ENCODE measurements at places on chromosomes 1 and 21.

DNA sequence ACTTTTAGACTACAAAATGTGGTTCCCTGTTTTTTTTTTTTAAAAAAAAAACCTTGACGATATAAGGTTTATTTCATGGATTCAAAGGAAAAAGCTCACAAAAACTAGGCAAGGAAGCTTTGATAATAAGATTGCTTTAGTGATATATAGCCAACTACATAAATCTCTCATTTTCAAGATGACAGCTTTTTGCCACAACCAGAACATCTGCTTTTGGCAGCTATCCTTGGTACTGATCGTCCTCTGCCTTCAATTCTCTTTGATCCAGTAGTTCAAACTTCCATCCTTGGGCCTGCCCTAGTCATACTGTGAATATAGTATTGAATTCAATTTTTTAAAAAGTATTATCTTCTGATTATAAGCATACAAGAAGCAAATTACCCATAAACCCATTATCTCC lies 72.9 kb upstream of the CD53 start:
- no peak for DNase-seq

GRCh38 chr21:35091496-35091895 lies 42.4 kb upstream of the RUNX1 start:
- no peak for DNase-seq

GRCh38 chr1:172040466-172040865 lies 199.2 kb downstream of the DNM3 start:
- DNase-seq = peak; percentile 58

GRCh38 chr21:33199516-33200217 lies 30.1 kb upstream of the IFNAR2 start:
- DNase-seq = peak; percentile 71

- no peak for DNase-seq
Observed at GRCh38 chr1:39675220-39675619, 3.3 kb upstream of the NT5C1A start.

DNA sequence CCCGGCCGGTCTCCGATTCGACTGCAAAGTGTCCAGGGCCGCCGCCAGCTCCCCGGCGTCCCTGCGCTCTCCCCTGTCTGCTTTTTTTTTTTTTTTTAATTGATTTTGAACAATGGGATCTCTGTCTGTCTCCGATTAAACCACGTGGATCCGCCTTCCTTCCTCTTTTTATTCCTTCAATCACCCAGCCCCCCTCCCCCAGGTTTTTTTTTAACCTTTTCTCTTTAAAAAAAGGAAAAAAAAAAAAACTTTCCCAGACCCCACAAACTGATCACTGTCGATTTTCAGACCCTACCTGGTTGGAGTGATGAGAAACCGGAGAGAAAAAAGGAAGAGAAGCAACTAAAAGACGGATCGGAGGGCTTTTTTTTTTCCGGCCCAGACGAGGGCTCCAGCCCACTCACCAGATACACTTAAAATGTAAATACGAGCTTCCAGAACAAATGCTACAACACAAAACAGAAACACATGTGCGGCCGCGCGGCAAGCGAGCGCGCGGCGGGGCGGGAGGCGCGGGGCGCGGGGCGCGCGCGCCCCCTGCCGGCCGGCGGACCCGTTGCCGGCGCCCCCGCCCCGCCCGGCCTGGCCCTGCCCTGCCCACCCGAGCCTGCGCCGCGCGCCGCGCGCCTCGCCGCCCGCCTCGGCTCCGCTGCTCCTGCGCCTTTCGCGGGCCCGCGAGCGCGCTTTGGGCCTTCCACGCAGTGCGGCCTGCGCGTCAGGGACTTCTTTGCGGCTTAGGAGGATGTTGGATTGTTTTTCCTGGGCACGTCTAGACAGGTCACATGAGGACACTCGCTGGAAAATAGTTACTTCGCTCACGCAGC lies at the start of gene RCC2:
Gene RCC2 (minus strand): TSS at position 428 of the 824 bp plus-strand sequence. CDS start 1,163 bp downstream, outside the sequence.
- DNase-seq = peak; percentile 66

- peak; percentile 67 for DNase-seq
Observed at GRCh38 chr21:35924714-35925301, 135.5 kb downstream of the SETD4 start.

DNA sequence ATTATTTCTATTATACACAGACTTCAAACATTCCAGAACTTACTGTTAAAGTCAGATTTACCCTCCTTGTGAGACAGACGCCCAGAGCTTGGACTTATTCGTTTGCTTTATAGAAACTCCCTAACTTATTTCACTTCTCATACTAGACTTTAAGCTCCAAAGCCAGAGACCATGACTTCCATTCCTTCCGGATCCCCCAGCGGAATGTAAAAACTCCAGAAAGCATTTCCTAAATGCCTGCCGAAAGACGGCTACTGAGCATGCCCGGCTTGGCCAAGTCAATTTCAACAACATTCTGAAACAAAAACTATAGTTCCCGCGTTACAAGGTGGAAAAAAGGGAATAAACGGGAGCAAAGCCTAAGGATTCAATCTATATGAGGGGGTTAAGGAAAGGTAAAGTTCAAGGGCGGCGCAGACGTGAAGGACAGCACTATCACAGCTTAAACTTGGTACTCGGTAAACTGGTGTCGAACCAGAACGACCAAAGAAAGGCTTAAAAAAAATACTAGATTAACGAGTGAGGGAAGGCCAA lies 1.1 kb downstream of the USP48 start:
- no peak for DNase-seq

GRCh38 chr1:162196387-162196786 lies 126.9 kb downstream of the NOS1AP start:
- DNase-seq = no peak

GRCh38 chr21:27536319-27536718 lies 569.4 kb upstream of the ADAMTS5 start:
- DNase-seq = no peak

DNA sequence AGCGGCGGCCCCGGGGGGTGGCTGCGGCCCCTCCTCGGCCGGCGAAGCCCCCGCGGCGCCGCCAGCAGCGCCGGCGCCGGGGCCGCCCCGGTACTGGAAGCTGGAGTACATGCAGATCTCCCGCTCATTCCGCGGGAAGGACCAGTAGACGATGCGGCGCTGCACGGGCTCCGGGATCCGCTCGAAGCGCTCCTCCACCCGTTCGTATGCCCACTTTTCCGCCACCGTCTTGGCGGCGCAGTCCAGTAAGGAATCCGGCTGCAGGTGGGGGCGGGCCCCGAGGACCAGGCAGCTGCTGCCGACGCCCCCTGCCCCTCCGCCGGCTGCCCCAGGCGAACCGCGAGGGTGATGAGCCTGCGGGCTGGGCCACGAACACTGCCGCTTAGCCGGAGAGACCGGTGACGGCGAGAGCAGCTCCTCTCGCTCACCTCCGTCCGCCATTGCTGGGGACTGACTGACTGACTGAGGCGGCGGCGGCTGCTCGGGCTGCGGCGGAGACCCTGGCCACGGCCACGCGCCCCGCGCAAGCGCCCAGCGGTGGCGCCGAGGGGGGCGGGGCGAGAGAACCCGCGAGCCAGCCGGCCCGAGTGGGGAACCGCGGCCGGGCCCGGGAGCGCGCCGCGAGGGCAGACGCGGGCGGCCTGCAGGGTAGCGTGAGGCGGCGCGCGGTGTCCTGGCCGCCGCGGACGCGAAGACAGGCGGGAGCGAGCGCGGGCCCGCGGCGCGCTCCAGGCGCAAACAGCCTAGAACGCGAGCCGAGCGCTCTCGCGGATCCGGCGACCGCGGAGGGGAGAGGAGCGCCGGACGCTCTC lies at the start of gene ZSWIM5:
Gene ZSWIM5 (minus strand): TSS at position 696 of the 812 bp plus-strand sequence. CDS start 255 bp downstream, at position 441.
- DNase-seq = peak; percentile 77

DNA sequence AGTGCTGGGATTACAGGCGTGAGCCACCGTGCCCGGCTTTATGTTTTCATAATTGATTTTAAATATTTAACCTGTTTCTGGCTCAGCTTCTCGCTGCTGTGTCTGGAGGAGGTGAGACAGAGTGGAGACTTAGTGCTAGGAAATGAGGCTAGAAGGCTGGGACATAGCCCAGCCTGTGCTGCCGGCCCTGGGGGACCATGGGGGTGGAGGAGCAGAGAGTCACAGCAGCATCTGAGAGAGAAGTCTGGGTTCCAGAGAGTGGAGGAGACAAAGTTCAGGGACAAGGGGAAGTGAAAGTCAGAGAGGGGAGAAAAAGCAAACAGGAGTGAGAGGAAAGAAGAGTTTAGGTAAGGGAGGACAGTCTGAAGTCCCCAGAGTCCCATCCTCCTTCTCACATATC lies 71.9 kb downstream of the LHX9 start:
- no peak for DNase-seq

- no peak for DNase-seq
Observed at GRCh38 chr1:22814176-22815042, 103.8 kb downstream of the EPHB2 start.

DNA sequence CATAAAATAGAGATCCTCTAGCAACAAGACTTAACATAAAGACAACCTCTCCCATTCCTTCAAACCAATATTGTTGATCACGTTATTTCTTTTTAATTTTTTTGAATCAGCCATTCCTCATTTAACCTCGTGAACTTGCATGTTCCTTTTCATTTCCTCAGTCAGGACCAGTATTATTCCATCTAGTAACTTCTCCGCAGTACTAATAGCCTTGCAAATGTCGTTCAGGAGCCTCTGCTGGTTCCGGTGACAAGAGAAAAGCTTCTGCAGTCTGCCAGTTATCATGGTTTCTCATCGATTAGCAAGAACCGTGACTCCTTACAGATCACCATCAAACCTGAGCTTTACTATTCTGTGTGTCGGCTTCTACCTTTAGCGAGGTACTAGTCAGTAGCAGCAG lies 3.0 kb downstream of the APP start:
- no peak for DNase-seq

DNA sequence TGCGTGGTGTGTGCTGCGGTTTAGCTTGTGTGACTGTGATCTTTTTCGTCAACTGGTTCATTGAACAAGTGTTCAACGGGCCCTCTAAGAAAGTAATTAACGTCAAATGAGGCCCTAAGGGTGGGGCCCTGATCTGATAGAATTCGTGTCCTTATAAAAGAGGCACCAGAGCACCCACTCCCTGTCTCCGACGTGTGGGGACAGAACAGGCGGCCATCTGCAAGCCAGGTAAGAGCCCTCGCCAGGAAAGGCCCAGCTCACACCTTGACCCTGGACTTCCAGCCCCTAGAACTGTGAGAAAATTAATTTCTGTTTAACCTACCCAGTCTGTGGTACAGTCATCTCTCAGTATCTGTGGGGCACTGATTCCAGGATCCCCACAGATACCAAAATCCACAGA lies 20.4 kb upstream of the SAMD11 start:
- DNase-seq = no peak

GRCh38 chr1:178275049-178275448 lies 181.1 kb downstream of the RASAL2 start:
- DNase-seq = no peak

DNA sequence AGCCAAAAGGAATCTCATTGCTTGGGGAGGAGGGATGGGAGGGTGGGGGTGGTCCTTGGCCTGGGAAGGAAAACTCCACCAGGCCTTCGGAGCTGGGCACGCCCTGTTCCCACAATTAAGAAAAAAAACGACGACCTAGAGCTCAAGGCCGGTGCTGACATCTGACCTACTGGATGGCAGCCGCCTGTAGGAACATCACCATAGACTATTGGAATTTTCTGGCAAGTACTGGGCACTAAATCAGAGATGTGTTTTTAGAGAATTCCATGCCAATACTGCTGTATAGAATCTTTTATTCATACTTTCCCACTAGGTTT lies 729 bp downstream of the NADK start:
- DNase-seq = no peak

DNA sequence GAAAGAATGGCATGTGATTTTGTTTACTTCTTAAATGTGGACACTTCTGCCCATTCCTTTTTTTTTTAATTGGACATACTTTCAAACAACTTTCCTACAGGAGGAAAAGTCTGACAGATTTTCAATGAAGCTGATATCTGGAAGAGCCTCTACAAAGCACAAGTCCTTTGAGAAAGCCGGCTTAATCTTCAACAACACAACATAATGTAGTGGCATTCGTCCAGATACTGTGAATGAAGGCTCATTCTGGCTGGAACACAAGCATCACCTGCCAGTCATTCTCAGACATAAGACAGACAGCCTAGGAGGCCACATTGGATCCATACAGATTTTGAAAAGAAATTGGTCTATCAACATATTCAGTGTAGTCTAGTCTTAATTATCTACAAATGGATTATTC lies 4.9 kb downstream of the OTUD7B start:
- no peak for DNase-seq

GRCh38 chr1:23810818-23811540 lies 10.4 kb upstream of the GALE start:
- DNase-seq = no peak

GRCh38 chr1:58748666-58749065 lies 35.2 kb downstream of the JUN start:
- DNase-seq = no peak

DNA sequence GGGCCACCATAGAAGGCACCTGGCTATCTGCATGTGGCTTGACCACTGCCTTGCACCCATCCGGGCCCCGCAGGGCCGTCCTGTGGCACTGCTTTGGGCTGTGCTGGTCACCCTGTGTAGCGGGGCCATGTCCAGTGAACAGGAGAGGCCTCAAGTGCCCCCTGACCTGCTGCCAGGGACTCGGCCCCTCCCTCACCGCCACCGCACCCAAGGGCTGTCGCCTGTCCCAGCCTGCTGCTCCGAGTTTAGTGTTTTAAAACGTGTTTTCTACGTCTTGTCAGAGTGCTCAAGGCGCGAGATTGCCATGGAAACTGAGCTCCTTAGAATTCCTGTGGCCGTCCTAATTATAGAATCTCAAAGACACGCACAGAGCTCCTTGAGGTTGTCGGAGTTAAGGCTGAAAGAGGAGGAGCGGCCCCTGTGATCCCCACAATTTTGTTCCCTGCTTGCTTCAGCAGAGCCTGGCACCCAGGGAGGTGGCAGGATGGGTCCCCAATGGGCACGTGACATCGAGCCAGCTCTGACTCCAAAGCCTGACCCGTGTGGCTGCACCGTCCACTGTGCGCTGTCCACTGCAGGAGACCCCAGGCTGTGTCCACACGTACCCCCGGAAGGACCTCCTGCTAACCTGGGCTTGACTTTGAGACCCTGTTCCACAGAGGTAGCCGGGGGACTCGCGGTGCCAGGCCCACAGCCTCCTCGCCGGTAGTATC lies 66.2 kb downstream of the FAAP20 start:
- DNase-seq = no peak

GRCh38 chr1:60832367-60832766 lies 250.0 kb upstream of the NFIA start:
- DNase-seq = no peak

- DNase-seq = no peak
Observed at GRCh38 chr1:247156787-247157232, 15.0 kb downstream of the ZNF124 start.

DNA sequence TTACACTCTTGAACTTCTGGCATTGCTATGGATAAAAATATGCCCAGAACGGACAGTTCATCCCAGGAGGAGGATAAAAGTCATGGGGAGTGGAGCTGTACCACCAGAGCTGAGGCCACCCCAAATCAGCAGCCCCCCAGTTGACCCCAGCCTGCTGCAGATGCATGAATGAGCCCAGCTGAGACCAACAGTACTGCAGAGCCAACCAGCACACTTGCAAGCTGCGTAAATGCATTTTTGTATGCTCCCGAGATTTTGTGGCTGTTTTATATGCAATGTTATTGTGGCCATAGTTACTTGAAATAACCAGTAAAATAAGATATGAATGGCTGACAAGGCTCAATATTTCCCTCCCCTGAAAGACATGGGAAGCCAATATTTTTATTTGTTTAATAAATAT lies 264.6 kb downstream of the DUSP10 start:
- DNase-seq = no peak

GRCh38 chr1:151377150-151377884 lies 4.8 kb upstream of the SELENBP1 start:
- no peak for DNase-seq
